ENCODE measurements at places on chromosomes 16 and 17.

DNA sequence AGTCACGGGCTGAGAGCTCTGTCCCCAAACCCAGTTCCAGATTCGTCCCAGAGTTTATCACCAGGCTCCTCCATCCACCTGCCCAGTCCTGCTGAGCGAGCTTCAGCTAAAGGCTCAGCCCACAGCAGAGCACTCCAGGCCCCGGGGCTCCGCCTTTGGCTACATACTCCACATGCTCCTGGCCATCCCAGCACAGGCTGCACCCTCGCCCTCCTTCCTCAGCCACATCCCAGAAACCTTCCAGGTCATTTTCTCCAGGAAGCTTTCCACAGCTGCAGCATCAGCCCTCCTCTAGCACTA lies 4.7 kb upstream of the CD2BP2 start:
- no peak for DNase-seq

- DNase-seq: no peak
These were observed 10.0 kb upstream of the ACSM1 start for GRCh38 chr16:20707461-20707860.

GRCh38 chr17:82228842-82229697 lies at the start of gene SLC16A3:
Gene SLC16A3 (plus strand): TSS chr17:82229042. CDS start chr17:82236009, 6,967 bp downstream.
- DNase-seq: peak; percentile 80

GRCh38 chr17:9468937-9469336 lies 106.7 kb downstream of the STX8 start:
- DNase-seq: no peak

DNA sequence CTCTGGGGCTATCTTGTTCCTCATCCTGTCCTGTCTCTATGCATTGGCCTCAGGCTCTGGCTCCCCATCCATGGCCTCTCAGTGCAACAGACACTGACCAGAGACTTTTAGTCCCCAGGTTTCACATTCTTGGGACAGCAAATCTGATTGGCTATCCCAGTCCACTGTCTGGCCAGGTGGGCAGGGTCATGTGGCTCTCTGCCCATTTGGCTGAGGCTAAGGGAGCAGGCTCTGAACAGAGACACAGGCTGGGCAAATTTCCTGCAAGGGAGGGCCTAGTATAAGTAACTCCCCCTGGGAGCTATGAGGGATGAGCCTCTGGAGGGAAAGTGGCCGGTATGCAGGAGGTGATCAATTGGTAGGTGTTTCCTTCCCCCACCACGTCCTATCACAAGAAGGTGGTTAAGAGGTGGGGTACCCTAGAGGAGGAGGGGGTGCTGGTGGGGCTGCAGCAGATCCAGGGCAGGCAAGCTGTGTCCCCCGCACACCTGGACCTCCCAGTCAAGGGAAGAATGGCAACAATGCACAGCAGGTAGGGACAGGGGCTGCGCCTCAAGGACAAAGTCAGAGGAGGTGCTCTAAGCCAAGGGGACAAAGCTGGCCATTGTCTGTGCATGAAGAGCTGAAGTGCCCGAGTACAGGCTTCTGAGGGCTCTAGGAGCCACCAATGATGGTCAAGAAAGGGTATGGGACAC lies 13.2 kb downstream of the XYLT2 start:
- DNase-seq: peak; percentile 40

- DNase-seq: peak; percentile 77
These were observed at the start of gene P2RX1 for GRCh38 chr17:3915995-3916696. Gene P2RX1 (minus strand): TSS chr17:3916465. CDS start chr17:3916225, 240 bp downstream.

DNA sequence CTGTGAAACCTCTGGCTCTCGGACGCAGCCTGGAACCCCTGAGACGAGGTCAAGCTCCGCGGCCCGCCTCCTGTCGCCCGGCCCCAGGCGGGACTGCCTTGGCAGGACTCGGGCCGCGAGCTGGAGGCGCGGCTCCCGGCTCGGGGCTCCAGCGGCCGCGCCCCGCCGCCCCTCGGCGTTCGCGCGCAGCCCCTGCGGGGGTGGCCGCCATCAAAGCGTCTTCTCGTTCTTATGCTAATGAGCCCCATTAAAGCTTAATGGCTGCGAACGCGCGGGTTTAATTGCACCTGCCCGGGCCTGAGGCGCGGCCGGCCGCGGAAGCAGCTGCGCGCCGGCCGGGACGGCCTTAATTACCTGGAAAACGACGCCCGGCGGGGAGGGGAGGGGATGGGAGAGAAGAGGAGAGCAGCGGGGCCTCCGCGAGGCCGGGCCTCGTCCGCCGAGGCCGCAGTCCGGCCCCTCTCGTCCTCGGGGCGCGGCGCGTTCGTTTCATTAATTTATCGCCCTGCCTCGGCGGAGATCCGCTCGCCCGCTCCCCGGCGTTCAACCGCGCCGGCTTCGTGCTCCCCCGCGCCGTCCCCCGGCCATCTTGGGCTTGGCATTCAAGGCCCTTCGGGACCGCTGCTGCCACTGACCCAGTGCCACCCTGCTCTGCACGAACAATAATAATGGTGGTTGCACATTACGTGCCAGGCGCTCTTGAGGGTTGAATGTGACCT lies 19.2 kb downstream of the RAI1 start:
- DNase-seq: no peak

- no peak for DNase-seq
These were observed 22.2 kb downstream of the SLC43A2 start for GRCh38 chr17:1606352-1606985.

GRCh38 chr16:10332775-10333174 lies 53.1 kb upstream of the ATF7IP2 start:
- no peak for DNase-seq

DNA sequence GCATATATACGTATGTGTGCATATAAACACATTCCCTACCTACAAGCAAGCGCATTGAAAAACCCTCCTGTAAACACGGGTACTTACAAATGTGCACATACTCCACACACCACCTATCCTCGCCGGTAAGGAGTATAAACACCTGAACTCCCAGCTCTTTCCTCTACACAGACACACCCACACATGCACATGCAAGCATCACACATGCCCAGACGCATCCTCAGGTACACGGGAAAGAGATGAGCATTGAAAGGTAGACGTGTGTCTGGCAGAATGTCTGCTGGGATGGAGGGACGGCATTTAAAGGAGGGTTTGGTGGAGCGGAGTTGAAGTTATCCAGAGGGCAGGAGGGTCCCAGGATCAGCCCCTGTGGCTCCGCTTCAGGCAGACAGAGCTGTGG lies 4.7 kb upstream of the SMTNL2 start:
- no peak for DNase-seq

DNA sequence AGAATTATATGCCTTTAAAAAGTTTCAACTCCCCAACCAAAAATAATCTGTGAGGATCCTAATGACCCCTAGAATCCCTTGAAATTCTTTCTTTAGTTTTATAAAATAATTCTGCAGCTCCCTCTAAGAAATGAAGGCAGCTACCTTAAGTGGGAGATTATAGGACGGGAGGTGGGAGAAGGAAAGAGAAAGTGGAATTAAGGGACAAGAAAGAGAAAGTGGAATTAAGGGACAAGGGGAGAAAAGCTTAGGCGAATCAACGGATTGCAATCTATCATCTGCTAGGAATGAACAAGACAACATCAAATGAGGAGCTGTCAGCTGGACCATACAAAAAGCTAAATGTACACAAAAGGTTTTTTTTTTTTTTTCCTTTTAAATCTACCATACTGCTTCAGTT lies 262.0 kb downstream of the ZFHX3 start:
- DNase-seq: no peak

GRCh38 chr16:52308051-52308450 lies 238.9 kb downstream of the TOX3 start:
- no peak for DNase-seq

GRCh38 chr17:47894498-47895346 lies 1.3 kb upstream of the SP2 start:
- no peak for DNase-seq

GRCh38 chr16:78650339-78651074 lies 551.1 kb downstream of the WWOX start:
- DNase-seq: no peak

GRCh38 chr17:40666331-40666730 lies 1.4 kb upstream of the KRT222 start:
- no peak for DNase-seq

DNA sequence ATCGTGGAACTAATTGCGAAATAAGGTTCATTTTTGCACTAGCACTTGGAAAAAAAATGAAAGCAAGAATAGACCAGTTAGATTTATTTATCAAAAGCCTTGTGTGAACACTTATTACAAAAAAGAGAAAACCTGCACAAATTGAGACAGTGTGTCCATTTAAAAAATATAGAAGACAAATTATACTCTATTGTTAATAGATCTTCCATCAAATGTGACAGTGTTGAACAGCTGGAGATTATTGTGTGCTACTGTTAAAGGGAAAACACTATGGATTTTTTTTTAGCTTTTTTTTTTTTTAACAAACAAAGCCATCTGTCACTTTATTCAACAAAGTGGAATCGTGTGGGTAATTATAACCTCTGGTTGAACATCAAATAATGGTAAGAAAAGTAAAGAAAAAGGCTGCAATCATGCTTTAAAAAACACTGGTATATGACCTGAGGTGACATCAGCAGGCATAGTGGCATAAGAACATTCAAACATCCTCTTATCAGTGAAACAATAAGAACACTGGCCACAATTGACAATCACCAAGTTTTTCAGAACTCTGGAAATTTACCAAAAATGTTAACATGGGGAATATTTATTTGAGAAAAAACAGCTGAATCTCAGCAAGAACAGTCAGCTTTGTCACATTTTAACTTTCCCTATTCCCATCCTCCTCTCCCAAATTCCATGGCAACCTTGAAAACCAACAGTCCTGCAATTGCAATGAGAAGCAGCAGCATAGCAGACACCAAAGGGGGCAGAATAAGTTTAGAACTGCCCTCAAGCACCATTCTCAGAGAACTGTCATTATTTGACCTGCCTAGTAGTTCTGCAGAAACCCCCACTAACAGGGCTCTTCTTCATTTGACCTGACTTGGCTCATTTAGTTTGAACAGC lies 442.3 kb upstream of the MON1B start:
- DNase-seq: no peak

- peak; percentile 94 for DNase-seq
These were observed 2.3 kb downstream of the BORCS6 start for GRCh38 chr17:8187517-8188262.

GRCh38 chr17:28747051-28747691 lies 3.4 kb downstream of the TRAF4 start:
- DNase-seq: peak; percentile 85

DNA sequence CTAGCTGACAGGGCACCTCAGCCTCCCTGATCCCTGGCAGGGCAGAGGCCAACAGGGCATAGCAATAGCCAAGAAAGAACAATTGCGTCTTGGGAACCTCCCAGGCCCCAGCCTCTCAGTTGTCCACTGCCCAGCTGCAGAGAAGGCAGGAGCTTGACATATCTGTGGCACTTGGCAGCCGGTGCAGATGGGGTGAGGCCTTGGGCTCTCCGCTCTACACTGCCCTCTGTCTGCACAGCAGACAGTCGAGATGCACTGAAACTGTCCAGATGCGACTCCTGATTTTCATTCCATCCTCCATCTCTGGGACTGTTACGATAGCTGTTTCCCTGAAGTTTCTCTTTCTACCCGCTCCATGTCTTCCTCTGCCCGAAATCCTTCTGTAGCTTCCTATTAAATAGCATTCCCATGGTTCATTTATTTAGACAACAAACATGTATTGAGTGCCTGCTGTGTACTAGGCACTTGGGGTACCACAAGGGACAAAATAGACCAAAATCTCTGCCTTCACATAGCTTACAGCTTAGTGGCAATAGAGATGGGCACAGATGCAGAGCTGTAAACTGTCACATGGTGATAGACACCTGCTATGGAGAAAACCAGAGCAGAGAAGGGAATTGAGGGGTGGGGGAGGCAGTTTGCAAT lies 3.3 kb downstream of the POLR3E start:
- DNase-seq: no peak

DNA sequence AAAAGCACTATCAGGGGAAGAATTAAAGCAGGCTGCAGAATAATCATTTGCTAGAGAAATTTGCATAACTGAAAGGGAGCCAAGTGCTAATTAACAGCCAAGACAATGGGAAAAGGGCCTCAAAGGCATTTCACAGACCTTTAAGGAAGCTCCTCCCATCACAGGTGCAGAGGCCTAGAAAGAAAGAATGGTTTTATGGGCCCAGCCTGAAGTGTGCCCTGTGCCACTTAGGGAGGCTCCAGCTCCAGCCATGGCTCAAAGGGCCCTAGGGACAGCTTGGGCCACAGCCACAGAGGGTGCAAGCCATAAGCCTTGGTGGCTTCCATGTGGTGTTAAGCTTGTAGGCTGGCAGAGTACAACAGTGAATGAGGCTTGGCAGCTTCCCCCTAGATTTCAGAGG lies 50.1 kb downstream of the RNF112 start:
- DNase-seq: peak; percentile 34

GRCh38 chr16:59213952-59214351 lies 479.8 kb upstream of the GOT2 start:
- no peak for DNase-seq

DNA sequence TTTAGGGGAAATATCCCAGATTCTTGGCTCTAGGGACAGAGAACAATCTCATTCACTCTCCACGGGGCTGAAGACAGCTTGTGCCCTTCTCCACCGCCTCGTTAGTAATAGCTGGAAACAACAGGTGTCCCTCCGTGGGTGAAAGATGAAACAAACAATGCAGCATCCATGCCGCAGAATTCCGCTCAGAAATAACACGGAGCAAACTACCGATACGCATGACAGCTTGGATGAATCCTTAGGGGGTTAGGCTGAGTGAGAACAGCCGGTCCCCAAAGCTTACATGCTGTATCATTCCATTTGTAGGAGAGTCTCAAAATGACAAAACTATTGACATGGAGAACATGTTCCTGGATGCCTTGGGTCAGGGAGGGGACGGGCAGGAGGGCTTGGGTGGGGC lies 29.4 kb upstream of the CACNG1 start:
- DNase-seq: no peak

GRCh38 chr17:74296548-74296936 lies 22.5 kb downstream of the DNAI2 start:
- DNase-seq: peak; percentile 68

- DNase-seq: no peak
These were observed 22.3 kb downstream of the ARHGAP23 start for GRCh38 chr17:38450557-38451029.

GRCh38 chr17:12856416-12856815 lies 67.1 kb downstream of the ARHGAP44 start:
- DNase-seq: no peak

DNA sequence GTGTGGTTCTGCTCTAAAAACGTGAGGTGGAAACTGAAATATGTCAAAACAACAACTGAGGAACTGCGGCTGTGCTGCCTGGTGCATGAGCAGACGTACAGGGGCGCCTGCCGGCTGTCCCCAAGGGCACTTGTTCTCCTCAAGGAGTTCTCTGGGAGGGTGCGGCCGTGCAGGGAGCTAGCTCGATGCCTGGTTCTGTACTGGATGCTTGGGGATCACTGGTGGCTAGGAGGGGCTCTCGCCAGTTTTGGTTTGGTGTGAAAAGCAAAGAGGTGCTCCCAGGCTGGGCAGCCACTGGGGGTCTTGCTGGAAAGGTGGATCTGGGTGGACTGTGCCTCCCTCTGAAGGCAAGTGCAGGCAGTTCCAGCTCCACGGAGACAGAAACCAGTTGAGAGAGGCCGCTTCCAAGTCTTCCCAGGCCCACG lies 41.9 kb upstream of the ATP2A3 start:
- DNase-seq: no peak

All from ureter (tissue), 1 donor.